ENCODE measurements at places on chromosomes 16 and 17.

DNA sequence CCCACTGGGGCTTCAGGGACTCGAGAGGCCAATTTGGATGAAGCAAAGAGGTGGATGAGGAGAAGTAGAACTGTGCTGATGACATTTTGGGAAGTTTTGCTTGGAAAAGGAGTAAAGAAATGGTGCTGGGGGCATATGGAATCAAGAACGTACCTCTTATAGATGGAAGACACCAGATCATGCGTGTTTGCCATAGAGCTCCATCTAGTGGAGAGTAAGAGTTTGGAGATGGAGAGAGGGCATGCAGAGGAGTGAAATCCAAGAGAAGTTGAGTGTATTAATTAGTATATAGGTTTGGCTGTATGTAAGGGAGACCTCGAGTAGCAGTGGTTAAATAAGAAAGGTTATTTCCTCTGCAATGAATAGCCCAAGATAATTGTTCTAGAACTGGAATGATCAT, 56.0 kb downstream of the SHISA6 start:
- no peak for DNase-seq

DNA sequence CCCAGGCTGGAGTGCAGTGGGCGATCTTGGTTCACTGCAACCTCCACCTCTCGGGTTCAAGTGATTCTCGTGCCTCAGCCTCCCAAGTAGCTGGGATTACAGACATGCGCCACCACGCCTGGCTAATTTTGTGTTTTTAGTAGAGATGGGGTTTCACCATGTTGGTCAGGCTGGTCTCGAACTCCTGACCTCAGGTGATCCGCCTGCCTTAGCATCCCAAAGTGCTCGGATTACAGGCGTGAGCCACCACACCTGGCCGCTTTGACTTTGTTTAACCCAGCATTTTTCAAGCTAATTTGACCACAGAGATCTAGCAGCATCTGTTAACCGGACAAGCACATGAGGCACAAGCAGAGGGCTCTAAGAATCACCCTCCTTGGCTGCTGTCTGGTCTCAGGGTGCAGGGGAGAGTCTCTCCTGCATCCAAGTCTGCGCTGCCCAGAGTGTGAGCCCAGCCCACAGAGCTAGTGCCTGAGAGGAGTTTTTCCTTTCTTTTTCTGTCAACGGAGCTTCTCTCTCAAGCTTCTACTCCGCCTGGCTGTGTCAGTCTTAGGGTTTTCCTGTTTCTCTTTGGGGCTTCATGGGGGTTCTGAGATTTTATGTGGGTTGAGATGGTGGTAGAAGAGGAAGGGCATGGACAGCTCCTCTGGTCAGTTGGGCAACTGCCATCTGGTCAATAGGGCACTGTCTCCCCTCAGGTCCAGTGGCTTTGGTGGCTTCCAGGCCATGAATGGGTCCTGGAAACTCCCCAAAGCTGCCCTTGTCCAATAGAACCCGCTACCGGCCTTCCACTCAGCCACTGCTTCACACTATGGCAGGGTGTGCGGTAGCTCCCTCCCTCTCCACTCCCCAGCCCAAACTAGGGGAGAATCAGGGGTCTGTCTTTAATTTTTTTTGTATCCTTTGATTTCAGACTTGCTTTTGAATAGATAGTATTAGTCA, 59.6 kb downstream of the TNFRSF13B start:
- DNase-seq: no peak

DNA sequence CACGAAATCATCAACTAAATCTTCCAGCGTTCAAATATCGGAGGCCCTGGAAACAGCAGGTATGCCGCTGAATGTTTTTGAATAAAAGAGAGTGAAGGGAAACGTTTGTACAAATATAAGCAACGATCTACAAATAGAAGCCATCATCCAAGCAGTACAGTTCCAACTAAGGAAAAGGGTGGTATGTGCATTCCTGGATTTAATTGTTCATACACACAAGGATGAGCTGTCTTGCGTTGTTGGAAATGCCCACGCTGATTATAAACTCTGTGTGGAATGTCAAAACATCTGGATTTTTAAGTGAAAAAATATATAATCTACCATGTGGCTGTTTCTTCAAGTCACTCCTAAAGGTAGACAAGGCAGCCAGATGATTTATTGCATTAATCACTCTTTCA, 191.8 kb upstream of the HSBP1 start:
- no peak for DNase-seq

- no peak for DNase-seq
Measured at GRCh38 chr16:56682703-56683397, 580 bp downstream of the MT1X start.

GRCh38 chr16:14015948-14016347, 55.2 kb upstream of the MRTFB start:
- no peak for DNase-seq

DNA sequence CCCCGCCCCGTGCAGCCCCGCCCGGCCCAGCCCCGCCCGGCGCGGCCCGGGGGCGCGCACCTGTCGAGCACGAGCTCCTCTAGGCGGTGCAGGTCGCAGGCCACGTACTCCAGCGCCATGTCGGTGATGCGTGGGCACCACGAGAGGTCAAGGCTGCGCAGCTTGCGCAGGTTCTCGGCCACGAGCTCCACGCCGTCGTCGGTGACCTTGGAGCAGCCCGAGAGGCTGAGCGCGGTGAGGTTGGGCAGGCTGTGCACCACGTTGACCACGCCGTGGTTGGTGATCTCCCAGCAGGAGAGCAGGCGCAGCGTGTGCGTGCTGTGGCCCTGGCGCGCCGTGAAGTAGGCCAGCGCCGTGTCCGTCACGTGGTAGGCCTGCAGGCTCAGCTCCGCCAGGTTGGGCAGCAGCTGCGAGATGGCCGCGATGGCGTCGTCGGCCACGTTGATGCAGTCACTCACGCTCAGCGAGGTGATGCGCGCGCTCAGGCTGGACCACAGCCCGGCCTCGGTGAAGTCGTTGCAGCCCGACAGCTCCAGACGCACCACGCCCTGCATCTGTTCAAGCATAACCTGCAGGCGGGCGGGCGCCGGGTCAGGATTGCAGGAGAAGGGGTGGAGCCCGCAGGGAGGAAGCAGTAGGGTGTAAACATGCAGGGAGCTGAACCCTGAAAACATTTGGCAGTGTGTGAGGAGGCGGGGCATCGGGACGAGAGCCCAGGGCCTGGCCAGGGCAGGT, 5.3 kb upstream of the WDR24 start:
- DNase-seq: no peak

DNA sequence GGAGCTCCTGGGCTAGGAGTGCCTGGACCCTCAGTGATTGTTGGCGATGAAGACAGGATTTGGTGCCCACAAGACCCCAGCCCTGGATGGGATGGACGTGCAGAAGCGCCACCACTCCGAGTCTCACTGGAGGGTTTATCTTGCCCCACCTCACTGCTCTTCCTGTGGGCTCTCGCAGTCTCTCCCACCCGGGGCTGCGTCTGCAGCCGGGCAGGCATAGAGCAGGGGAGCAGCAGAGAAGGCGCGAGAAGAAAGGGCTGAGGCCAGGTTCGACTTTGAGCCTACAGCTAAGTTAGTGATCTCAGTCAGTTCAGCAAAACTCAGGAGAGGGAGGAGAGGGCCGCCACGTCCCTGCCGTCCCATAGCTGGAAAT, 6.6 kb downstream of the UBE2I start:
- no peak for DNase-seq

DNA sequence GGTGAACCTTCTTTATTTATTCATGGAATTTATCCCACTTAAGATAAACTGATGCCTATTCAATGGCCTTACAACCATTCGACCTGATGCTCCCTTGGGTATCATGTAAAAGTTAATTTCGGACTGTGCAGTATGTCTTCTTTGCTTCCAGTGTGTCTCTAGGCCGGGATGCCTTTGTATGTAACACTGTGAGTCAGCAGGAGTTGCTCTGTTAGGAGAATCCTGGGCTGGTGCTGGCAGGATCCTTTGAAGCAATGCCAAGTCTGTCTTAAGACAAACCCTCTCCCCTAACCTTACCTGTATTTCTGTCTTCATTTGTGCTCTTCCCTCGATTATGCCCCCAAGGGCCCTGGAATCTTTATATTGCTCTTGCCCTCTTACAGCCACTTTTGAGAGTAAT, 37.9 kb upstream of the ABCA8 start:
- no peak for DNase-seq

DNA sequence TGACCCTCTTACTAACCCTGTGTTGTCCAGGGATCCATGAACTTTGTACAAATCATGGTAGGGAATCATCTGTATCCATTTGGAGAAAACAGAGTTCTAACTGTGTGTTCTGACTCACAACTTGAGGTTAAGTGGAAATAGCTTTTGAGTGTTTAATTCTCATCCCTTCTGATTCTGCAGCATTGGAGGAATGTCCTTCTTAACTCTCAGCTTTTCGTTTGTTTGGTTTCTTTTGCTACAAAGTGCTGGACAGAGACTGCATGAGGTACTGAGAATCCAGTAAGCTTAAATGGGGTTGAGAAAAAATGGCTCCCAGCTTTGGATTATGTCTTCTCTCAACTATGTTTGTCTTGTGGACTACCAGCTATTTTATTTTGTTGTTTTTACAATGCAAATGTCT, 352.1 kb upstream of the KIF2B start:
- DNase-seq: peak; percentile 53

GRCh38 chr17:78082988-78083387, 45.6 kb downstream of the TMC6 start:
- DNase-seq: no peak

GRCh38 chr17:2710803-2711607, 559 bp downstream of the CLUH start:
- DNase-seq: no peak

- no peak for DNase-seq
Measured at GRCh38 chr16:17069681-17070080, 401.1 kb downstream of the XYLT1 start.

DNA sequence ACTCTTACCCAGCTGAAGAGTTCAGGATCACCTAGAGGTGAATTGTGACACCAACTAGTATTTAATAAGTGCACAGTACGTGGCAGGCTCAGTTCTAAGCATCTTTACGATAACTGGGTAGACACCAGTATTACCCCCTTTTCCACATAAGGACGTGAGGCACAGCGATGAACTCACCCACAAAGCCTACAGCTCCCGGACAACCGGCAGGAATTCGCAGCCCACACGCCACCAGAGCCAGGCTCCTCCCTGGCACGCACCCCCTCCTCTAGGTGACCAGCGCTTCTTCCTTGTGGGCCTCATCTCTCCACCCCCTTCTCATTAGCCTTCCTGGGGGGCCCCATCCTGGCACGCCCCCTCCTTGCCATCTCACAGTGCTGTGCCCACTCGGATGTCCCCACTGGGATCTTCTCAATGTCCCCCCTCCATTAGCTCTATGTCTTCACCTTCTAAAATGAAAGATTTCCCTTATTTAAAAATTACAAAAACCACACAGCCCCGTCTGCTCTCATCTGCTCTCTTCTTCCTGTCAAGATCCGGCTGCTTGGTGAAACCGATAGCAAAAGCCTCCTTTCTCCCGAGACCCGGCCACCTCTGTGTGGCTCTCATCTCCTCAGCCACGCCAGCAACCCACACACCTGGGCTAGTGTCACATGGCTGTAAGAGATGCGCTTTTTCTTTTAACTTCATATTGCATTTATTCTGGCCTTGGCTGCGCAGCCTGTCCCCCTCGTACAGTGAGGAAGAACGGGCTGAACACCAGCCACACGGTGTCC, 20.8 kb downstream of the IFT140 start:
- DNase-seq: no peak

- DNase-seq: no peak
Measured at GRCh38 chr16:59192551-59193199, 458.6 kb upstream of the GOT2 start.

DNA sequence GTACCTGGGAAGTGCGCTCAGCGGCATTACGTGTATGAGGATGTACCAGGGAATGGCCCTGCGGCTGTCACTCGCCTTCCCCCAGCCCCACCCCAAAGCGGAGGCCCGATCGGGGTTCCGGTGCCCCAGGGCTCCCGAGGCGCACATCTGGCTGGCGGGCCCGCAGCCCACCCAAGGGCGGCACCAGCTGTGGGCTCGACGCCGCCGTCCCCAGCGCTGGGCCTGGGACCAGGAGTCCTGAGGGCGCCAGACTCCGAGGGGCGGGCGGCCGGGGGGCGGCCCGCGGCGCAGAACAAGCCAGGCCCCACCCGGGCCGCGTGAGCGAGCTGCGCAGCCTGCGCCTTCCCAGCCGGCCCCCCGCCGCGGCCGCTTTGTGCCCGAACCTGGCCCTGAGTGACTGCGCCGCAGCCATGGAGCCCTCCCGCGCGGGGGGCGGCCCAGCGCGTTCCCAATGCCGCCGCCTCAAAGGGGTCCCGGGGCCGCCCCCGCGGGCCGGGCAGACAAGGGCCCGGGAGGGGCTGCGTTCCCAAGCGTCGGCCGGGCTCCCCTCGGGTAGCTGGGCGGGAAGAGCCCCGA, 17.4 kb downstream of the ZNF423 start:
- no peak for DNase-seq

DNA sequence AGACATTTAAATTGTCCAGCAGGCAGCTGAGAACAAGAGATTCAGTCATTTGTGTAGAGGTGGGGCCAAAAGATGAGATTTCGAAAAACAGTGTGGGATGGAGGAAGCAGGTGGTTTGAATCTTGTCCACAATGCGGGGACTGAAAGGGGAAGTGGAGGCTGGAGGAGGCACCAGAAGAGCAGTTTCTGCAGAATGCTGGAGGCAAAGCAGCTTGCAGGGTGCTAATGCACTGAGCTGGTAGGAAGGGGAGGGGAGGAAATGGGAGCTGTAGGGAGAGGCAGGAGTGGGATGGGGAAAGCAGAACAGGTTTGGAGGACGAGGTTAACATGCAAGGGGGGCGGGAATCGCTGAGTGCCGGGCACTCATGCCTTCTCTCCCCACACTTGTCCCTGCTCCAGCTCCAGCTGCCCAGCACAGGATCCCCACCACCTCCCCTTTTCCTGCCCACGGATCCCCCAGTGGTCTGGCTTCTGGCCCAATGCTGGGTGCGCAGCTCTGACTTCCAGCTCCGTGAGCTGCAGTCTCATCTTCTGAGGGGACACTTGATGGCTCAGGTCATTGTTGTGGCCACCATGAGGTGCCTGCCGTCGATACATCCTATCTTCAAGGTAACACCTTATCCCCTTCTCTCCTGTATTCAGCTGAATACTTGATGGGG, 9.4 kb downstream of the C17orf100 start:
- DNase-seq: no peak

DNA sequence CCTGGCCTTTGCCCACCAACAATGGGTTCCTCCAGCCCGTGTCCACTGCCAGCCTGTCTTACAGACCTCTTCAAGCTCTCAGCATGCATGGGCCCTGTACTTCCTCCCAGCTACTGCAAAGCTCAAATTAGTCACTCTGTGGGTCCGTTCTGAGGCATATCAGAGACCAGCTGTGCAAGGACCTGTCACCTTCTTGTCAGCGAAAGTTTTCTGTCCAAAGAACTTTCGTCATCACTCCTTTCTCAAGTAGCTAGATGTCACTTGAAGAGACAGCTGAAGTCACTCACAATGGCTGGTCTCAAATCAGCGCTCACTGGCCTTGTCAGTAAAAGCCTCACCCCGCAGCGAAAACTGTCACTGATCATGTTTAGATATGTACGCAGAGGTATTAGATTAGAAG, 91.4 kb upstream of the DYNLRB2 start:
- DNase-seq: no peak
